ENCODE measurements at places on chromosomes 7 and 10.

DNA sequence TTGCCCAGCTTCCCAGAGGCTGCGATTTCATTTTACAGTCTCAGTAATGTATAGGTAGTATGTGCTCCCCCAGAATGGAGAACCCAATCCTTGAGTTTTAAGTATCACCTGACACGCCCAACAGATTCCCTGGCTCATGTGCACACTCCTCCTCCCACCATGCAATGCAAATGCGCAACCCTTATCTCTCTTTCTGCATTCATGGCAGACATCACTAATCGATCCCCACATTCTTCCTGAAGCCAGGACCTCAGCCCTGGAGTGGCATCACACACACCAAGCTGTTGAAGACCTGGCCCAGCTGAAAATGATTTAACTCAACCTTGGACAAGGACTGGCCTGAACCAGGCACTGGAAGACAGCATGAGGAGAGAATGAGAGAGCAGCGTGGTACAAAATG lies 68.4 kb downstream of the ZRANB1 start:
- no peak for DNase-seq

GRCh38 chr10:33559105-33559504 lies 224.6 kb upstream of the NRP1 start:
- DNase-seq, result no peak

DNA sequence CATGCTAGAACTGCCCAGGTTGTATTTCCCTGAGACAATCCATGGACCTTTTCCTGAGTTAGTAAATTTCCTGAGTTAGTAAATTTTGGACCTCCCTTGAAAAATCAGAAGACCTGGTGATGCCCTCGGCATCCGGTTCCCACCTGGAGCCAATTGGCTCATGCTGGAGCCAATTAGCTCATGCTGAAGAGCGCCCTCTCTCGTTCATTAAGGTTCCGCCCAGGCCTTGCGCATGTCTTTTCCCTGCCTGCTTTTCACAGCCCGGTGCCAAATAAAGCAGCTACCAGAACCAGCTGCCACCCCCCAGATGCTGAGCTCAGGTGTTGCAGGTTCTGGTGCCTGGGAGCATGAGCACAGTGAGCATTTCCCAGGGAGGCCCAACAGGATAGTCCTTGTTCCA lies 96.2 kb downstream of the APBB1IP start:
- DNase-seq, result no peak

DNA sequence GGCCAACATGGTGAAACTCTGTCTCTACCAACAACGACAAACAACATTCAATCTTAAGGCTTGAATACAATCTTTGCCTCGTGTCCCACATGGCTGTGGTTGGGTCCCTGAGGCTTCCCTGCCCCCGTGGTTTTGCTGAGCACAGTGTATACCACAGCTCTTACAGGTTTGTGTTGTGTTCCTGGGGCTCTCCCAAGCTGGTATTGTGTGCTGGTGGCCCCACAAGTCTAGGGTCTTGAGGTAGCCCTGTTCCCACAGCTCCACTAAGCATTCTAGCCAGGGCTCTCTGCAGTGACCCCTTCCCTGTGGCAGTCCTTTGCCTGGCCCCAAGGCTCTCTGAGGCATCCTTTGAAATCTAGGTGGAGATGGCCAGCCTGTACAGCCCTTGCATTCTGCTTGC lies 68.0 kb upstream of the CCNY start:
- DNase-seq, result no peak

DNA sequence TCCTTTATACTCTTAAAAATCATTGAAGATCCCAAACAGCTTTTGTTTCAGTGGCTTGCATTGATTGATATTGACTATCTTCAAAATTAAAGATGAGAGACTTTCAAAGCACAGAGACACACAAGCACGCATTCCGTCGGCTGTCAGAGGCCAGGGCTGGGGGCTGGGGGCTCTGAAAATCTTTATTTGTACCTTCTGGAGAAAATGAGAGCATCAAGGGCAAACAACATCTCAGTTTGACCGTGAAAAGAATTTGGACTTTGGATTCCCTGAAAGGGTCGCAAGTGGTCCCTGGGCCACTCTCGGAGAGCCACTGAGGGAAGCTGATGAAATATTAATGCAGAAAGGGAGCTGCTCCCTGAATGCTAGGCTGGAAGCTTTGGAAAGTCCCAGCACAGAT lies 96.4 kb downstream of the CHST15 start:
- DNase-seq, result no peak

- no peak for DNase-seq
Observed at GRCh38 chr10:71970869-71971268, 6.7 kb downstream of the CHST3 start.

Data from NCI-H524 (cell line).